ENCODE measurements at places on chromosomes 11 and 22.

DNA sequence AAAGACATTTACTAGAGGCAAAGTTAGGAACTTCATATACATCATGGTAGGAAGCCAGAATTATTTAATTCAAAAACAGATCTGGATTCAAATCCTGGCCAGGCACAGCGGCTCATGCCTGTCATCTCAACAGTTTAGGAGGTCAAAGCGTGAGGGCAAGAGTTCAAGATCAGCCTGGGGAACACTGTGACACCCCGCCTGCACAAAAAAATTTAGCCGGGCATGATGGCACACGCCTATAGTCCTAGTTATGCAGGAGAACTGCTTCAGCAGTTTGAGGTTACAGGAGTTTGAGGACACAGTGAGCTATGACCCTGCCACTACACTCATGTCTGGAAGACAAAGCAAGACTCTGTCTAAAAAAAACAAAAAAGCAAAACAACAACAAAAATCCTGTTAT, 8.9 kb downstream of the MRTFA start:
- no peak for DNase-seq

DNA sequence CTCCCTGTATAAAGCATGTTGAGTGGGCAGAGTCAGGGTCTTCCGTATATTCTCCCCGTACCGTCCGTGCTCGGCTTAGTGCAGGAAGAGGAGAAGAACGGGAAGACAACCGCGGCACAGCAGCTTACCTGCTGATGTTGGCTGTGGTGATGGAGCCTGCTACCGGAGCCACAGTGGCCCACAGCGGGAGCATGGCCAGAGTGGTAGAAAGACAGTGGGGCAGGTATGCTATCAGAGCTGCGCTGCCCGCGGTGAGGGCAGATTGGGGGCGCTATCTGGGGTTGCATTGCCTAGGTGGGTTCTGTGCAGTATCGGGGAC, 120.7 kb upstream of the VPREB1 start:
- DNase-seq, result no peak

DNA sequence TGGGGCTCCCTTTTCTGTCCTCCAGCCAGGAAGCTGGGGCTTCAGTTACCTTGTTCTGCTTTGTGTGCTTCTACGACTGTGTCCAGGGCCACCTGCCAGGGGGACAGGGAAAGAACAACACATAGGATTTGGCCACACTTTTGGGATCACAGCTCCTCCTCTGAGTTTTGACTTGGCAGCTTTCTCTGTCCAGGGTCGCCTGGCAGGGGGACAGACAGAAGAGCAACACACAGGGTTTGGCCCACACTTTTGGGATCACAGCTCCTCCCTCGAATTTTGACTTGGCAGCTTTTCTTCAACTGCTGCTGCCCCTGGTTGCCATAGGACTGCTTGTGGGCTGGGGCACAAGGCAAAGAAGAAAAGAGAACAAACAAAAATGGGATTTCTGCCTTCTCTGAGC, 19.1 kb downstream of the INCENP start:
- no peak for DNase-seq

GRCh38 chr11:114296605-114297372, 590 bp downstream of the NNMT start:
- no peak for DNase-seq

GRCh38 chr11:71964641-71965040, 34.1 kb upstream of the IL18BP start:
- DNase-seq, result no peak

- DNase-seq, result peak; percentile 68
Observed at GRCh38 chr11:2194877-2195755, 23.5 kb upstream of the TH start.

DNA sequence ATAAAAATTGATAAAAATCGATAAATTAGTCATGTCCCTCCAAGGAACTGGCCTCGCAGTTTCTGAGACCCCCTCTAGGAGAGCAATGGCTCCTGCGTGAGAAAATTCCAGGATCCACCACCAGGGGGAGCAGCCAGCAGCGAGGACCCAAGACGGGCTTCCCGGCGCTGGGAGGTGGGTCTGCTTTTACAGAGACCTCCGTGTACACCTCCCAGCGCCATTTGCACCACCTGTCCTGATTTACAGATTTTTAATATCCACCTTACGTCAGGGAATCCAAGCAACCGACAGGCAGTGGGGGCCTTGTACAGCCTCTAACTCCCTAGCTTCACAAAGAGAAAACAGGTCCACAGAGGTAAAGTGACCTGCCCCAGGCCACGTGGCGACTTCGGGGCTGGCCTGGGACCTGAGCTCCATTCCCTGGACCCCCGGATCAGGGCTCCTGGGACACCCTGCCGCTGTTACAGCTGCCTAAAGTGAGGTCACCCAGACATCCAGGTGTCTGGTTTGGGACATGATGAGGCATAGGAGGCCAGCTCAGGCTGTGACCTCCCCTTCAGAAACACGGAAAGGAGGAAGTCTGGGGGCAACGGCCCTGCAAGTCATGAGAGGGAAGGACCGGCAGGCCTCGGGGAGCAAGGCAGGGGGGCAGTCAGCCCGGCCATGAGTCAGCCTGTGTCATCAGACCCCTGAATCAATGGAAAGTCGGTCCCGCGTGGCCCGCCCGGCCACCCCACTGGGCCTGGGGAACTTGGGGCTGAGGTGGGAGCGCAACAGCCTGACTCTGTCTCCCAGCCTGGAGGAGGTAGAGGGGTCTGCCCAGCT, 3.5 kb downstream of the OSM start:
- peak; percentile 78 for DNase-seq

DNA sequence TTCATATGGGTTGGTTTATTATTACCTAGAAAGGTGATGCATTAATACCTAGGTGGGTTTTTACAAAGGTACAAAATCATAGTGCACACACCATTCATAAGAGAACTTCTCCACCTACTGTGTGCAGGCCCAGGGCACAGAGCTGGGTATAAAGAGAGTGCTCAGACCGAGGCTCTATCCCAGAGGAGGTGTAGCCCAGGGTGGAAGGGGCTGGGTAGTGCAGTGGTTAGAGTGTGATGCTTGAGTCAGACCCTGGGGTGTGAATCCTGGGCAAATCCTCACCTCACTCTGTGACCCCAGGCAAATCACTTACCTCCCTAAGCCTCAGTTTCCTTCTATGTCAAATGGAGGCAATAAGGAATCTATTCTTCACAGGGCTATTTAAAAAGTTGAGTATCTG, 32.2 kb downstream of the PARVG start:
- DNase-seq, result no peak

DNA sequence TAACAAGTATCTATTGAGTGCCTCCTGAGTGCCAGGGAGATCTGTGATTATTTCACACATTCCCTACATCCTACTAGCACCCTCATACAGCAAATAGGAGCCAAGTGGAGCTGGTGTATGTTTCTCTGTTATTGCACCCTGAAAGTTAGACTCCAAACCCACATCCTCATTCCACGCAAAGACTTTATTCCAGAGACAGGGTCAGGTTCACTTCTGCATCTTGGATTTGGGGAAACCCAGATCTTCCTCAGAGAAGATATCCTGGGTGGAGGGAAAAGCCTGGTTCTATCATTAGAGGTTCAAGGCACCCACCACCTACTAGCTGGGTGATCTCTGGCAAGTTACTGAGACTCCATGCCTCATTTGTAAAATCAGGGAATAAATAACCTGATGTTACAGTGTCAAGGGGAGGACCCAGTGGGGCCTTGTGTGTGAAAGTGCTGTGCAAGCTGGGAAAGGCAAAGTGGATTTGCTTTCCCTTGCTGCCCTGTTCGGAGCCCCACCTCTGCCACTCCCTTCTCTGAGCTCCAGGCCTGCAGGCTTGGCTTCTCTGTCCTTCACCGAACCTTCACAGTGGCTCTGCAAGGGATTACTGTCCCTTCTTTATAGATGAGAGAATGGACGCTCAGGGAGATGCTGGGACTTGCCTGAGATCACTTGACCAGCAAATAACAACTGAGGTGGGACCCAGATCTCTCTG, 991 bp upstream of the SLCO2B1 start:
- no peak for DNase-seq

DNA sequence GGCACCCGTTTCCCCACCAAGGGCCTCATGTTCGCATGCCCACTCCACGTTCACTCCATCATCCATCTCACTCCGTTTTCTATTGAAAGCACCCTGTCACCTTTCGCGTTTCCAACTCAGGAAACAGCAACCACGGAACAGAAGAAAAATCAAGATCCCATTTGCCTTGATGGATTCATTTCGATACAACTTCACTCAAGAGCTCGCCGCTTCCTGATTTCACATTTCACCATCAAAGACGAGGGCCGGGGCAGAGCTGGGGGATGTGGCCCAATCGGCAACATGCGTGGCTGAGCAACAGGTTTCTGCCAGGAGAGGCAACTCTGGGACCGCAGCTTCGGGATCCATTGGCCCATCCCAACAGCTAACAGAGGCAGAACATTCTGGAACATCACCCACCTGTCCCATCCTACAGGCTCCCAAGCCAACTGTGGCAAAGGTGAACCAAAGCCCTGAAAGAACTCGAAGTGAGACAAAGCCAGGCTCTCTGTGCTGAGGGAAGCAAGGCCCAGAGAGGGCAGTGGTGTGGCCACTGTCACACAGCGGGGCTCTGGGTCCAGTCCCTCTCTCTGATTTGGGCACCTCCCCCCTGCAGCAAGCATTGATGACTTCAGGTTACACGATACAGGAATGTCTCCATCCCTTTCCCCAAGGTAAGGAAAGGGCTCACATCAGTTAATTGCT, 36.2 kb upstream of the CD5 start:
- no peak for DNase-seq

DNA sequence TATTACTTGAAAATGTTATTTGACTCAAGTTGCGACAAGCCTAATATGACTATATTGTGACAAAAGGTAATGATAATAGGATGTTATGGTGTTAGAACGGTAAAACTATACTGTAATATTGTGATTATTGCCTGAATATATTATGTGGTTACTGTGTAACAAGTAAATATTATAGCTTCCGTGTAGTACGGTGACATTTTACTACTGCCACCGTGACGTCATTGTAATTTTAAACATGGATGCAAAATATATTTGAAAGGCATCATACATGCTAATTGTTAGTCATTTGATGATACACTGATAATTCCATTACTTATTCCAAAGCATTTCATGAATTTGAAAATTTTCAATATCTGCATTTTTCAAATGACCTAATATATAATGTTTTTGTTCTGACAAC, 2.5 kb downstream of the ELP4 start:
- no peak for DNase-seq

DNA sequence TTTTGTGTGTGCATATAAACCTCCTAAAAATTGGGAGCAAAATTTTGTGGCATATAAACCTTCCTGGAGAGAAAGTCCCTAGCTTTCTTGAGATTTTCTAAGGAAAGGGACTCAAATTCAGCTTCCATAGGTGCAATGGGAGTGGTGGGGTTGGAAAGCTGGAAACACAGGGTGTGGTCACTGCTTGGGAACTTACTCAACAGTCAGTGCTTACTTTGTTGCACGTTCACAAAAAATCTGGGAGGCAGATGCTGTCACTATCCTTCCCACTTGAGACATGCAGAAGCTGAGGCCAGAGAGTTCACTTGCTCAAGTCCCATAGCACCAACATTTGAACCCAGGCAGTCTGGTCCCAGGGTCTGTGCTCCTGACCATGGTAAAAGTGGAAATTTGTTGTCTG, 3.9 kb upstream of the CATSPERZ start:
- DNase-seq, result no peak

DNA sequence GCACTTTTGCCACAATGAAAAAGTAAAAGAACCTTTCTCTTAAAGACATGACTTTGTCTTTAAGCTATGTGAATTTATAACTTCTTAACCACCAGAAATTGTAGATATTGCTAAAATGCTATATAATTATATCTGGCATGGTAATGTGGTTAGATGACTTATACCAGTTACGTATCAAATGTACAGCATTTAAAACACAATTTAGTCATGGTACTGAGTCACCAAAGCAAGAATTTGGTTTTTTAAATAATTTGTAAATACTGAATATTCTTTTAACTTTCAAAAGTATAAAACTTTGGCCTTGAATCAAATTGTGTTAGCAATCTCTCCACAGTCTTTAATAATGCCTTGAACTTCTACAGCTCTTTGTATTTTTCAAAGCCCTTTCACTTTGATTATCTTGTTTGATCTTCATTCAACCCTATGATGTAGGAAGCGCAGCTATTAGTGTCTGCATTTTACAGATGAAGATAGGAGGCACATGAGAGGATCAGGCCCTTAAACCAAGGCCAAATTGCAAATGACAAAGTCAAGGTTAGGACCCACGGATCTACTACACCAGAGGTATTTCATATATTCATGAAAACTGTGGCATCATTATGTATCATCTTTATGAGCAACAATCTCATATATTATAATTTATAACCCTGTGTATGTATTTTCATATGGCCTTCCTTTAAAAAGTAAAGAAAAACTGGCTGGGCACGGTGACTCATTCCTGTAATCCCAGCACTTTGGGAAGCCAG, 4.4 kb upstream of the SYTL2 start:
- DNase-seq, result no peak

DNA sequence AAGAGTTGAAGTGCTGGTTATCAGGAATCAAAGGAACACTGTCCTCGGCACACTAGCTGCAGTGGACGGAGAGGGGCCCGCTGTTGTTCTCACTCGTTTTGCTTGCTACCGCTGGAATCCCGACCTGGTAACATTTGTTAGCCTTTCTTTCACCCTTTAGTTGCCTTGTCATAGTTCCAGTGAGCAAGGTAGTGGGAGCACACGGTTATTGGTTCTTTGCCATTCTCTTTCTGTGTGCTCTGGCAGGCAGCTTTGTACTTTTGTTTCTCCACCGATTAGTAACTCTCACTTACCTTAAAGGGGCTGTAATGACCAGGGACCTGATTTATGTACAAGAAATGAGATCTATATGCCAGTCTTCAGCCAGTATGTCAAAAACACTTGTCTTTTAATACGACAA, 1.8 kb downstream of the DEPDC7 start:
- no peak for DNase-seq

GRCh38 chr11:28245131-28245530, 136.9 kb downstream of the METTL15 start:
- DNase-seq, result no peak

DNA sequence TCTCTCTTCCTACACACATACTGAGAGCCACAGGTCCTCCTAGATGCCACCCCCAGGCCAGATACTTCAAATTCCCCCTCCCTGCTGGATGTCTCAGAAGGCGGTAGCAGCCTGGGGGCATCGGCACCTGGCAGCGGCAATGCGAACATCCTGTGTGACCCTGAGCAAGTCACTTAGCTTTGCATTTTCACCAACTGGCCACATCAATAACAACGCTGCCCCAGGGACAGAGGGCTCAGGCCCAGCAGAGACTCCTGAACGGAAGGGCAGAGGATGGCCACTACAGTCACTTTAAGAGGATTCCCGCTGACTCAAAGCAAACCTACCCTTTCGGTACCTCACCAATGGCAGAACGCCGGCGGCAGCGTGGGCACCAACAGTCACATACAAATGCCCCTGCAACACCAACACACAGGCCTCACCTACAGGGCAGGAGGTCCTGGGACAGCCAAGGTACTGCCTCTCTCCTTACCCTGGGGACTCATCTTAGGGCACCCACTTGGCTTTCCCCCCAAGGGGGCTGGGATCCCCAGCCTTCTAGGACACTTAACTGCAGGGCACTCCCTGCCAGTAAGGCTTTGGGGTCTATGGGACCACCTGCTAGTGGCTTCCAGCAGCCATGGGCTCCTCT, 1.6 kb downstream of the LMO1 start:
- DNase-seq, result no peak

GRCh38 chr11:74459584-74459983, 7.8 kb downstream of the KCNE3 start:
- DNase-seq, result peak; percentile 95
